Posterior vena cava (tissue), 2 donors: ENCODE measurements at places on chromosomes 6 and 20. TPM values are rescaled to one million over a fixed set of nuclear protein-coding genes. Genes with fewer than 3 reads are reported as not detected.

DNA sequence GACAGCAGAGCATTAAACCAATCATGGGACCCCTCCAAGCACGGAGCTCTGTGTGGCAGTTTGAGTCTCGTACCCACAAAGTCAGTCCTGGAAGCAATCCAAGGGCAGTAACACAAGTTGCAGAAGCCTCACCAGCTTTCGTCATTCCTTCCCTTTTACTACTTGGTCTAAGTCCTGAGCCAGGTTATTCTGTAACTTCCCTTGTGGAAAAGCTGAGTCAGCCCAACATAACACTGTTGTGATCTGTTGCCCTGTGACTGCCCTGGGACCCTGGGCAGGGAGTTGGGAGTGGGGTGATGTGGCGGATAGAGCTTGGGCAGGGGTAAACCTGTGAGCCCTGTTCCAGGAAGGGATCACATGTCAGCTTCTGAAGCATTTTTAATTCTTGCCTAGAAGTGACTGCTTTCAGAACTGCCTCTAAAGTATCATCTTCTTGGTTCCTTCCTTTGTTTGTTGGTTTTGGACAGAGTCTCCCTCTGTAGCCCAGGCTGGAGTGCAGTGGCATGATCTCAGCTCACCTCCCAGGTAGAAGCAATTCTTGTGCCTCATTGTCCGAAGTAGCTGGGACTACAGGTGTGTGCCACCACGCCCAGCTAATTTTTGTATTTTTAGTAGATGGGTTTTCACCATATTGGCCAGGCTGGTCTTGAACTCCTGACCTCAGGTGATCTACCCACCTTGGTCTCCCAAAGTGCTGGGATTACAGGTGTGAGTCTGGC is 183.7 kb upstream of the JAG1 start:
- no peak for DNase-seq

DNA sequence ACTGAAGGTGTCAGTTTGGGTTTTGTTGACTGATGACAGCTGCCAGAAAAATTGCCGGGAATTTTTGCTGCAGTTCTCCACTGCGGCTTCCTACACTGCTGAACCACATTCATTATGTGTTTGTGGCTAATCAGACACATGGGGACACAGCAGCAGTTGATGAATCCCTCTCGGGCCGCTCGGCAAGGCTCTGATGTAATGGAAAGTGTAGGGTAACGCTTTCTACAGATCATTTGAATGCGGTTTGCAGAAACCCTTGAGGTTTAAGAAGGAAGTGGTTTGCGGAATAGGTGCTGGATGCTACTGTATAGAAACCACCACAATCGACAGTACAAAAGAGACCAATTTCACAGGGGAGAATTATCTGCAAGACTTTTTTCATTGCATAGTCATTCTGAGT is 138.7 kb upstream of the SASH1 start:
- no peak for DNase-seq

GRCh38 chr6:53894091-53894490 is 99.3 kb downstream of the LRRC1 start:
- DNase-seq: no peak

- DNase-seq: no peak
Measured at GRCh38 chr20:48839154-48839917, 11.5 kb upstream of the PREX1 start.

Gene HLA-DQB1
- total RNA-seq: 4.2 TPM

- no peak for DNase-seq
Measured at GRCh38 chr6:142941018-142941417, 4.0 kb downstream of the HIVEP2 start.

- DNase-seq: no peak
Measured at GRCh38 chr6:15769511-15770018, 106.7 kb upstream of the DTNBP1 start.

DNA sequence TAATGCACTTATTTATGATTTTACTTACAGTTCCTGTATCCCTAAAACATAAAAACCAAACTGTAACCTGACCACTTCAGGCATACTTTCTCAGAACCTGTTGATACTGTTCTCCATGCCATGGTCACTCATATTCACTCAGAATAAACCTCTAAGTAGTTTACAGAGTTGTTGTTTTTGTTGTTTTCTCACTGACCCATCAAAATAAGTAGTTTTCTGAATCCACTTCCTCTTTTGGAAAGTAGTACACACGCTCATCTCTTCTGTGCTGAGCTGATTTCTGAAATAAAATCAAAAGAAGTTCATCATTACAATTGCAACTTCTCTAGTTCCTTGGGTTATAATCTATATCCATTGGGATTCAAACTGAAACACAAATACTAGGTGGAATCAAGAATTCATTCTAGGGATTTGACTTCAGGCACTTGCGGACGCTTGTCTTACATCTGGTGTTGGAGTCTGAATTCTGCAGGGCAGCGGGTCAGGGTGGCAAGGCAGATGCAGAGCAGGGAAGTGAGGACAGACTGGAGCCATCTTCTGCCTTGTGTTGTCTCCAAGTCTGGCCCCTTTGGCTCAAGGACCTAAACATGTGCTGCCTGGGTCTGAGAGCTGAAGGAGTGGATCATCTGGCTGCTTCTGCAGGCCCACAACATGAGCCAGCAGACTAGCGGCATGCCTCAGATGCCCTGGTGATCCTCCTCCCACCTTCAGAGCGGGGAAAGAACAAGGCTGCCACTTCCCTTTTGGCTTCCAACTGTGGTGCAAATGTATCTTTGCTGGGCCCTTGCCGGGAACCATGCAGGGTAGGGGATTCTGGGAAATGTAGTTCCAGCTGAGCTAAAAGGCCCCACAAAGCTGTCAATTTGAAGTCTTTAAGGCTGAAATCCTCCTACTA is 167.9 kb upstream of the MYLIP start:
- DNase-seq: no peak

- no peak for DNase-seq
Measured at GRCh38 chr6:35294308-35294945, 3.2 kb upstream of the DEF6 start.

GRCh38 chr6:86016567-86016966 is 373.9 kb upstream of the SYNCRIP start:
- no peak for DNase-seq

Gene GMEB2
- 8.8 TPM for total RNA-seq

GRCh38 chr6:43334466-43335095 is 26.0 kb upstream of the CRIP3 start:
- DNase-seq: no peak

- DNase-seq: no peak
Measured at GRCh38 chr20:46065691-46066090, 24.1 kb downstream of the NCOA5 start.
